ENCODE measurements at places on chromosomes 16 and 17. TPM values are rescaled to one million over a fixed set of nuclear protein-coding genes. Genes with fewer than 3 reads are reported as not detected.

Gene ABCC6
- total RNA-seq: 0.95 TPM

Gene PERCC1
- not detected for total RNA-seq

Gene ZFPM1
- total RNA-seq: 8.2 TPM

Gene TPSB2
- total RNA-seq: not detected

Gene TAC4
- total RNA-seq: not detected

Gene SLC12A3
- not detected for total RNA-seq

Gene PYDC1
- not detected for total RNA-seq

Gene RGS11
- total RNA-seq: 5.5 TPM
